ENCODE measurements at places on chromosomes 13 and 19.

DNA sequence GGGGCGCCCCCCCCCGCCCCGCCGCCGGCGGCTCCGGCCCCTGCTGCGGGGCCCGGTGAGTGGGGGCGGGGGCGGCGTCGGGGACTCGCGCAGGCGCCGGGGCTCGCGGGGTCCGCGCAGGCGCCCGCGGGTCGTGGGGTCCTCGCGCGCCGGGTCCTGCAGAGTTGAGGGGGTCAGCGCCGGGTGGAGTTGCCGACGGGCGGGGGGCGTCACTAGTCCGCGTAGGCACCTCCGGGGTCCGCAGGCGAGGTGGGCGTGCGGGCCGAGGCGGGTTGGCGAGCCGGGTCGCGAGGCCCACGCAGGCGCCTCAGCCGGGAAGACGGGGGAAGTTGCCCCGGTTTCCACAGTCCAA lies 365 bp downstream of the PPP6R1 start:
- DNase-seq = peak; percentile 40

DNA sequence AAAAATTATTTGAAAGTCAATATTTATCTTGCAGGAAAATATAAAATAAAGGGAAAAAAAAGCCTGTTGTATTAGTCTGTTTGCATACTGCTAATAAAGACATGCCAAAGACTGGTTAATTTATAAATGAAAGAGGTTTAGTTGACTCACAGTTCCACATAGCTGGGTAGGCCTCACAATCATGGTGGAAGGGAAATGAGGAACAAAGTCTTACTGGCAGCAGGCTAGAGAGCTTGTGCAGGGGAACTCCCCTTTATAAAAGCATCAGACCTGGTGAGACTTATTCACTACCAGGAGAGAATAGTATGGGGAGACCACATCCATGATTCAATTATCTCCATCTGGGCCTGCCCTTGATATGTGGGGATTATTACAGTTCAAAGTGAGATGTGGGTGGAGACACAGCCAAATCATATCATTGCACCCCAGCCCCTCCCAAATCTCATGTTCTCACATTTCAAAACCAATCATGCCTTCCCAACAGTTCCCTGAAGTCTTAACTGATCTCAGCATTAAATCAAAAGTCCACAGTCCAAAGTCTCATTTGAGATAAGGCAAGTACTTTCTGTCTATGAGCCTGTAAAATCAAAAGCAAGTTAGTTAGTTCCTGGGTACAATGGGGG lies 1416.5 kb upstream of the SPRY2 start:
- DNase-seq = no peak

DNA sequence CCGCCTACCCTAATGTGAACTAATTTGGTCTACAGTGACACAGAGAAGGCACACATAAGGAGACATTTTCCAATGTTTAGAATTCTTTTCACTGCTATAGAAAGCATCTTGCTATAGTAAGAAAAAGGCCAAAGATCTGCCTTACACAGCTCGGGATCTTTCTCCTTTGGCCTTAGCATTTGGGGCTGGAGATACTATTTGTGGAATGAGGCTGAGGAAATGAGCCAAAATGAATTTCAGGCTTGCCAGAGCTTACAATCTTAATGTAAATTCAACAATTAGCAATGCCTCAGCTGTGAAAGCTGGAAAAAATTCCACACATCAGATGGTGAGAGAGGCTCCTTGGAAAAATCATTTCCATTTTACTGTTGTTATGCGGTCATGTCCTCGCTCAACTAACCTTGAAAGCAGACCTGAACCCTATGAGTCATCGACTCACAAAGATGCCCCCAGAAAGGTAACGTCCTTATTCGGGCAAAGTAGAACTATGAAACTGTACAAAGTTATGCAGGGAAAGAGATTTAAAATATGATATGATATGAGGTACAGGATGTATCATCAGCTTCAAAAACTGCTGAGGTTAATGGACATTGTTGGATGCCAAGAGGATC lies 324.5 kb upstream of the NBEA start:
- DNase-seq = no peak

GRCh38 chr19:6060600-6061375 lies 49.5 kb downstream of the RFX2 start:
- DNase-seq = peak; percentile 49

GRCh38 chr19:1566392-1567115 lies 1.6 kb downstream of the MEX3D start:
- no peak for DNase-seq

DNA sequence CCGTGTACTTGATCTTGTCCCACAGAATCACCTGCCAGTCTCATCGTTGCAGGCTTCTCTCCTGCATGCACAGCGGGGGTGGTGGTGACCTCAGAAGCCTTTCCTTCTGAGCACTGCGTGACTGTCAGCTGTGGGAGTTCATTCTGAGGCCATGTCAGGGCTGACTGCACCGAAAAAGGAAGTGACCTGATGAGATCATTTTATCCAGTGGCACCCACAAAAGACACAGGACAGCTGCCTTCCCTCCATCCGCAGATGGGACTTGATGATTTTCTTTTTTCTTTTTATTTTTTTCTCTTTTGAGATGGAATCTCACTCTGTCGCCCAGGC lies 89.7 kb downstream of the RAB20 start:
- DNase-seq = no peak

DNA sequence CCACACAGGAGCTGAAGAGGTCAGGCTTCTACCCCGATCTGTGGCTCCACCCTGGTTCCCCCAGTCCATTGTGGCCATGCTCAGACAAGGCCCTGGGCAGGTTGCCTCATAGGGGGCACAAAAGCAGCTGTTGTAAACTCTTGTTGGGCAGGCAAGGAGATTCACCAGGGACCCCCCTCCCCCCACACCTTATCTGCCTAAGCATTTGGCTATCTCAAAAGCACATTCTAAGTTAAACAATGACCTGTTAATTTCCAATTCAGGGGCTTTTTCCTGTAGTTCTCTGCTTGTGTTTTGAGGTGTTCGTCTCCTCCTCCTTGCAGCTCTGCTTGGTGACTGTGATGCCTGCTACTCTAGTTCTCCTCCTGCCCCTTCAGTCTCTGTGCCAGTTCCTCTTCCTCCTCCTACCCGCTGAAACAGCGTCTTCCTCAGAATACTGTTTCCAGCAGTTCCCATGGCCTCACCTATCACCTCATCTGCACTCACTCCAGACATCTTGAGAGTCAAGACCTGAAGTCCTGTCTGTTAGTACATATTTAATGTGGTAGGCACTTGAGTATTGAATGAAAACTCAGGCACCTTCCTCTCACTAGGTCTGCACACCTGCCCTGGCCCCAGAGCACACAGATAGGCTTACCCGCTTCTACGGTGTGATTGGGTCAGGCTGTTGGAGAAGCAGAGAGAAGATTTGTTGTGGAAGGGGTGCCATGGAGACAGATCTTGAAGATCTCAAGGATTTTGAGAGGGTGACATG lies 31.7 kb downstream of the SPATA13 start:
- no peak for DNase-seq

GRCh38 chr13:70893832-70894231 lies 785.6 kb upstream of the KLHL1 start:
- DNase-seq = no peak

DNA sequence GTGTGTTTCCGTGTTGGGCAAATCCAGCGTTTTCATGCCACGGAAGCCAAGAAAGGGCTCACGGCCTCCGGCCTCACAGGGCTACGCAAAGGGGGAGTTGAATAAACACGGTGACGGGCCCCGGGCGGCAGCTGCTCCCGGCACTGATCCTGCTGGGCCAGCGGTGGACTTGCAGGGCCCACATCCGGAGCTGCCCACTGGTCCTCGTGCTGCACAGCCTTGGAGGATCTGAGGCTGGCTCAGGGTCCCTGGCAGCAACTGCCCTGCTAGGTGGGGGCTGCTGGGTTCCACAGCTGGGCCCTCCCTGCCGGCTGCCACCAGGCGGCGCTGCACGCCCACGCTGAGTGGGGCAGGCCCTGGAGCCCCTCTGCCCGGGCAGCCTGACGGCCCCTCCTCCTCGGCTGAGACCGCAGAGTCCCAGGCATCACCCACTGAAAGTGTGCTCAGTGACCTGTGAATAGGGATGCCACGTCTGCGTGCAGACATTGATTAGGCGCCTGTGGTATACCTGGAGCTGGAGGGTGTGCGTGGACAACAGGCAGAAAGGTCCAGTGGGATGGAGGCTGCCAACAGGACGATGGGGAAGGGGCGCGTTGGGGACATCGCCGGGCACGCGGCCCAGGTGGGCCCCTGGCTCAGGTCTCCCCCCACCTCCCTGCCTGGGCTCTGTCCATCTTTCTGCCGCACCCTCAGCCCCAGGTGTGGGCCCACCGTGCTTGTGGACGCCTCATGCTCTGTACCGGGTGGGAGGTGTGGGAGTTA lies 5.3 kb upstream of the HCN2 start:
- DNase-seq = peak; percentile 61

DNA sequence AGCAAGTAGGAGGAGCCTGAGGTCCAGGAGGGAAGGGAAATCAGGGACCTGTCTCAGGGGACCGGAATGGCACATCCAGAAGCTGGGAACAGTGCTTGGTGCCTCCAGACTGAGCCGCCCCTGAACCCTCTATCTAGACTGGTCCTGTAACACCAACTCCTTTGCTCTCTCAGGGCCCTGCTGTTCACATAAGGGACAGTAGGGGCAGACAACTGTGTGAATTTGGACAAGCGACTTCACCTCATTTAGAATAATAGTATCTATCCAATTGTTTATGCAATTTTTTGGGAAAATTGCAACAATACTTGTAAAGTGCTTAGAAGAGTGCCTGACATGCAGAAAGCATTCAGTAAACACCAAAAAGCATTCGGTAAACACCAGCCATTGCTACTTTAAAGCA lies 14.0 kb downstream of the SYMPK start:
- no peak for DNase-seq

DNA sequence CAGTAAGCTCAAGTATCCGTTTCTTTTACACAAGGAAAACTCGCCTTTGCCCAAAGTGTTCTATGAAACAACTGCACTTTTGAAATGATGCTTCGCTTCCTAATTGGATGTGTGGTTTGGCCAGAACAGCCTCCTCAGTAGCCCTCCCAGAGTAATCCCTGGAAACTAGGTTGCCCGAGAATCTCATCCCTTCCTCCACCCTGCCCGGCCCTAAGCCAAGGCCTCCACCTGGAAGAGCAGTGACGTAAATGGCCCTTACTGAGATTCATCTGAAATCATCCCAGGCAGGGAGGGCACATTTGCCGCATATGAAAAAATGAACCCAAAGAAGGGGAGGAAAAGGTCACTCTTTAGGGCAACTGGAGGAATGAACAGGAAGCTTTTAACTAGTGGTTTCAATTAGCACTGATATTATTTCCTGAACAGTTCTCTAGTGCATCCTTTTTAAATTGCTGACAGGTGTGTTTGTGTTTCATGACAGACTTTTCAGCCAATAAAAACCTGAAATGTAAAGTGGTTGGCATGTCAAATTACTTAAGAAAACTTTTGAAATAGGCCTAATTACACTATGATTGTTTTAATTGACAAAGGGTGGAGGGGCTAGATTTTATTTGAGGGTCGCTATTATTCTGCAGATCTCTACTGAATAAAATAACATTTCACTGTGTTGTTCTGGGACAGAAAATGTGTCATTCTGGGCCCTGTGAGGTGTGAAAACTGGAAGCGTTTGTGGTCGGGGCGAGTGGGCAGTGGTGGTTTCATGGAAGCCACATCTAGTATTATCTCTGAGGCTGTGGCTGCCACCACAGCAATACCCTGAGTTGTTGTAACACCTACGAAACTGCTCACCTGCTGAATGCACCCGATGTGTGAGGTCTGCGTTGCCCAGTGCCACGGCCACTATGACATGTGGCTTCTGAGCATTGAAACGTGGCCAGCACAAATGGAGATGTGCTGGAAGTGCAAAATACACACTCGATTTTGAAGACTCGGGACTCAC lies 112.1 kb downstream of the ZIC5 start:
- DNase-seq = no peak

DNA sequence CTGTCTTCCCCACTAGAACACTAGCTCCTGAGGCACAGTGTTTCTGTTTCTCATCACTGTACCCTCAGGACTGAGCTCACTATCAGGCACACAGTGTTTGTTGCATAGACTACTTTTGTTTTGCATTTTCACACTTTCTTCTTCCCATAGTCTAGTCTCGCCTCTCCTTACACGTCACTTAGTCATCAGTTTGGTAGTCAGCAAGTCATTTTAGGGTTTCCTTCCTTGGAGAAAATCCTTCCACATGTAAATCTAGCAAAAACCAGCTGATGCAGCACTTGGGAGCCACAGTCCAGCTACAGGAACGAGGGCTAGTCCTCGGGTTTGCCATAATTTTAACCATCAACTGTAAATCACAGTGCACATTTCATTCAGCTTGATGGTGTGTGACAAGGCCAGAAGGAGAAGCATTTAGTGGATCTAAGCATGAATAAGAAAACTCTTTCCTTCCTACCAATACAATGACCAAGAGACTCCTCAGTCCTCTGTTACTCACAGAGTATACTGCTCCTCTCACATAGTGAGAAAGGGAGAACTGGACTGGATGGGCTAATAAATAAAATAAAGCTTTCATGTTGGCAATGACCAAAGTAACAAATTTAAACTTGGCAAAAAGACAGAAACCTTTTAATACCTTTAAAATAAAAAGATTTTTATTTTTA lies 221.0 kb downstream of the KLF12 start:
- no peak for DNase-seq

DNA sequence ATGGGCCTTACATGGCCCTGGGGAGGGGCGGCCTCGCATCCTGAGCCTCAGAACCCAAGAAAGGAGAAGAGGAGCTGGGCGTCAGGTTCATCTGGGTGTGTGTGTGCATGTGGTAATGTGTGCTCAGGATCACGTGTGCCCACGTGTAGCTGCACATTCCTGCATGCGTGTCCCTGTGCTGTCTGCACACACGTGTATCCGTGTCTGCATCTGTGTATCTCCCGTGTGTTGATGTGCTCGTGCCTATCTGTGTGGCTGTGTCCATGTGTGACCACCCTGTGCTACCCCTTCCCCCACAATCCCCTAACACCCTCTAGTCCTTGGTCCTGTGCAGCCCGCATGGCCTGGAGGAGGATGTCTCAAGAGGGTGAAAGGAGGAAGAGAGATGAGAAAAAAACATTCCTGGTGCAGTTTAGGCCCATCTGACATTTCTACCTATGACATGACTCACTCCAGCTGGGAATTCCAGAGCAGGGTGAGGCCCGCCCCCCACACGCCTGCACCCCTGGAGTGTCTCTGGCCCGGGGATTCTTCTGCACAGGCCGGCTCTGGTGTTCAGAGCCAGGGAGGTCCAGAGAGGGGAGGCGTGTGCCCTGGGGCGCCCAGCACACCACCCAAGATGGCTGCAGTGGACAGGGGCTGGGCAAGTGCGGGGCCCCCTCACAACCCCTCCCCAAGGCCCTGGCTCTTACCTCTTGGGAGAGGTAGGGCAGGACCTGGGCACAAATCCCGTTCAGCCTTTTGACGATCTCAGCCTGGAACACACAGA lies 7.1 kb downstream of the TLE5 start:
- no peak for DNase-seq

DNA sequence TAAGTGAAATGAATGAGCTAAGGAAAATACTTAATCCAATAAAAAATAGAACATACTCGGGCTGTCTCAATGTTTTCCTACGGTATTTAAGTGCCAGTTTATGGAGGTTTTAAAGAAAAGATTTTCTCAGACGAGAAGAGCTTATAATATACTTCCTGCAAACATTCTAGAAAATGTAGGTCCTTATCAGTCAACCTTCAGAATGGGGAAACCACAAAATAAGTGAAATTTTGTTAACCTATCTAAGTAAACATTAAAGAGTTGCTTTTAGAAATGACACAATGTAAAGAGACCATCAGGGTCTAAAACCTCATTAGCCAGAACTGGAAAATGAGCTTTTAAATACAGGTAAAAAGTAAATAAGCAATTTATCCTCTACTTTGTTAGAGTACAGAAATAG lies 12.1 kb downstream of the MIR17HG start:
- DNase-seq = no peak

GRCh38 chr13:45873491-45874325 lies 22.2 kb upstream of the SIAH3 start:
- no peak for DNase-seq
